WTC11 (cell line): ENCODE measurements at places on chromosomes 7 and 10.

DNA sequence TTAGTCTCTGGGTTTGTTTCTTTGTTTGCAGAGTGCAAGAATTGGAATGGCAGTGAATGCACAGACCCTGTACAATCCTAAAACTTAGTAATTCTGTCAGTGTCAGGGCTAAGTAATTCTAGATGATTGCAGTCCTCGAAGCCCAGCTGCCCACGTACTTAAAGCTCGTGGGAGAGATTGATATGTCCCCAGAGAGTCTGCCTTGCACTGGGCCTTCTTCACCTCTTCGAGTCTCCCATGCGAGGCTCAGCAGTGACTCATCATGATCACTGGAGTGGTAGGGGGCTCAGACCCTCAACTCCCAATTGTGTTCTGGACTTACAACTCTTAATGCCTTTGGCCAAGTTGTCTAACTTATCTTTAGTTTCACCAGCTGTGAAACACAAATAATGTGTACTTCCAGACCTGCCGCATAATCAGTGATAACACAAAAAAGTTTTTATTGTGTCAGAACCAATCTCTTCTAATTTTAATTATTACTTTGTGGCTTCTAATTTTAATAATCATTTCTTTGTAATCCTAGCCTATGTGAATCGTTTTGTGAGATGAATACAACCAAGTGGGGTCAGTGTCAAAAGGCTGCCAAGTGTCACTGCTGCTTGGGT, 345.6 kb upstream of the LRGUK start:
- H3K27me3 ChIP-seq = no peaks in the 10 kb centered on the region
- H3K36me3 ChIP-seq = peaks cover 11% of the 10 kb centered on the region
- H3K27ac ChIP-seq = no peak overlapping the region
- H3K4me1 ChIP-seq = no peaks in the 10 kb centered on the region

DNA sequence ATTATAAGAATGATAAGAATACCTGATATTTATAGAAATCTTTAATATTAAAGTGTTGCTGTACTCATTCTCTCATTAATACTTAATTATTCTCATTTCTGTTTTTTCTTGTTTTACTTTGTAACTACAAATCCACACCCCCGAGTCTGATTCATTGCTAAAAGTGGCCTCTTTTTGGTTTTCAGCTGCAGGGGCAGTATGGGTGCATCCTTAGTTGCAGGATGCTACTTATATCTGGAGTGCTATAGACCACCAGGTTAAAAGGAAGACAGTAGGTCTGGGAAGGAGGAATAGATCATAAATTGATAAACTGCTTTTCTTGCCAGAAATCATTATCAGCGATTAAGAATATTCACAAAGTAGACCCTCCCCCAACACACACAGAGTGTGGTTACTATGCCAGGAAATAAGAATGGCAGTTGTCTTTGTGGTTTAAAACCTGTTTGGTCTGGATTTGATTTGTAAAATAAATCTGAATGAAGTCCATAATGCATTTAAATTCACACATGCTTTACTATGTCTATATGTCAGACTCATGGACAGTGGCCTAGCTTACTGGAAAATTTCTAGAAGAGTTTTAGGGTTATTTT, 96.5 kb downstream of the NRF1 start:
- no peaks in the 10 kb centered on the region for H3K4me1 ChIP-seq
- H3K27ac ChIP-seq = no peak overlapping the region
- no peak for DNase-seq
- H3K36me3 ChIP-seq = peaks cover 28% of the 10 kb centered on the region

DNA sequence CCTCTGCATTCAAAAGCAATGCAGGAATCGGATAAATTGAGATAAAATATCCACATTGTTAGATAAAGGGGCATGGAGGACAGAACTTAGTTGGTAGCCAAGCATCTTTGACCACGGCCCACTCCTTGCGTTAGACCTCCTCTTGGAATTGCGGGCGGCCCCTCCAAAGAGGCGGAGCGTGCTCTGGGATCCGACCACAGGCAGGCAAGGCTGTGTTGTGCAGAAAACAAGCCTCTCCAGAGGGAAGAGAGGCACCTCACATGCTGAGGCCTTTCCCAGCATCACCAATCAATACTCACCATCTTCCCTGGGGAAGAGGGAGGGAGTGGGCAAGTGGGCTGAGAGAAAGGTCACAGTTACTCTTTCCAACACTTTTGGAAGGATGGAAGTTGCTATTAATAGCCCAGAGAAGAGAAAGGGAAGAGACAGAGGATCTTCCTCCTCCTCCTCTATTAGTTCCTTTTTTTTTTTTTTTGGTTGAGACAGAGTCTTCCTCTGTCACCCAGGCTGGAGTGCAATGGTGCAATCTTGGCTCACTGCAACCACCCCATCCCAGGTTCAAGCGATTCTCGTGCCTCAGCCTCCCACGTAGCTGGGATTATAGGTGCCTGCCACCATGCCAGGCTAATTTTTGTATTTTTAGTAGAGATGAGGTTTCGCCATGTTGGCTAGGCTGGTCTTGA, 49.7 kb upstream of the NRF1 start:
- H3K27ac ChIP-seq = no peak overlapping the region
- no peaks in the 10 kb centered on the region for H3K27me3 ChIP-seq
- peak; percentile 46 for DNase-seq
- H3K4me3 ChIP-seq = no peak overlapping the region
- H3K4me1 ChIP-seq = peaks cover 24% of the 10 kb centered on the region

DNA sequence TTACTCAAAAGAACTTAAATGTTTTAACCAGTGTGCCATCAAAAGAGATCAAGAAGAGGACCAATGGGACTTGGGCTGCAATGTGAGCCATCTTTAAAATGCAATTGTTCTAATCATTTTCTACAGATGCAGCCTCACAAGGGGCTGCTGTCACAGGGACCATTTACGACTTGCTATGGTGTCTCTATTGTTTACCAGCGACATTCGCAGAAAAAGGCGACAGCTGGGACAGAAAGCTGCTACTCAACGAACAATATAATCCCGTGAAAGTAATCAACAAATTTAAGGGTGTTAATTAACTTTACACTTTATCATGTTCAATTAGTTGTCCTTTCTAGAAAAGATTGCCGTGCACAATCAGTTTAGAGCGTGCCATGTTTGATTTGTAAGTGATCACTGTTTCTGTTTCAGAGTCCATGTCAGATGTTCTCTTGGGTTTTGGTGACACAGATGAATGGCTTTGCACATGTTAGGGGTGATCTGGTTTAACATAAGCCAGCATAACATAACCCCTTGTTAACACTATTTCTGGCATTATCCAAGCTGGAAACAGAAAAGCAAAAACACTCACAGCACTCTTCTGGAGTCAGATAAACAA, 110.8 kb downstream of the HIBADH start:
- DNase-seq = no peak
- H3K4me1 ChIP-seq = peaks cover 60% of the 10 kb centered on the region
- H3K4me3 ChIP-seq = no peak overlapping the region
- H3K27me3 ChIP-seq = no peaks in the 10 kb centered on the region
- H3K36me3 ChIP-seq = no peaks in the 10 kb centered on the region
- no peak overlapping the region for H3K27ac ChIP-seq

DNA sequence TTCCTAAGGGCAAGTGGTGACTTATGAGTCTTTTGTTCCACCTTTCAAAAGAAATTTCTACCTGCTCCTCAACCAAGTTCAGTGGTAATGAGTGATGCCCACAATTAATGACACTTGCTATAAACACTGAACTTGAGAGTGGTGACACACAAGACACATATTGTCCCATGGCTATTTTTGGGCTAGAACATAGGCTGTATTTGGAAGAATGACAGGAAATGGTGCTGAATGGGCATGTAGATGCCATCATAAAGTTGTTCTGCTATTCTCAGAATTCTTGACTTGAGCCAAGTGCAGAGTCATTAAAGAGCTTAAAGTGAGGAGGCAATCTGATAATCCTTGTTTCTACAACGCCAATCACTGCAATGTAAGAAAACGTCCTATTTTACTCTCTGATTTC, 313.3 kb downstream of the AGMO start:
- no peaks in the 10 kb centered on the region for H3K4me1 ChIP-seq
- no peak for DNase-seq
- H3K27ac ChIP-seq = no peak overlapping the region; the same call in 1 of the 2 replicates
- H3K27me3 ChIP-seq = no peaks in the 10 kb centered on the region
- H3K36me3 ChIP-seq = no peaks in the 10 kb centered on the region

DNA sequence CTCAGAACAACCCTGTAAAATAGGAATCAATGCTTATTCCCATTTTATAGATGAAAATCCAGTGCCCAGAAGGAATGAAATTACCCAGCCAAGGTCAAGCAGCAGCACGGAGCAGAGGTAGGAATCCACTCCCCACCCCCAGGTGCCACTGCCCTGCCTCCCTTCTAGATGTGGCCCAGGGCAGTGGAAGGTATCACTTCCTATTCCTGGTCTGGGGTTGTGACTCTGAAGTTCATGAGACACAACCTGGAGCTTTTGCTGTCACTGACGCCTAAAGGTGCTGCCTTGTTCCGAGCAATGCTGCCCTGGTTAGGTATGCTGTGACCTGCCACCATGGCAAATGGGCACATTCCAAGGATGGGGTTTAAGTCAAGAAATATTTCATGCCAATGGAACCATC, 53.6 kb downstream of the PIK3AP1 start:
- no peak overlapping the region for H3K27ac ChIP-seq
- DNase-seq = no peak
- H3K36me3 ChIP-seq = no peaks in the 10 kb centered on the region
- no peaks in the 10 kb centered on the region for H3K27me3 ChIP-seq
- peaks cover 6% of the 10 kb centered on the region; the same call in 1 of the 2 replicates for H3K4me1 ChIP-seq
